ENCODE measurements at places on chromosomes 11 and 22.

- no peak for DNase-seq
Observed at GRCh38 chr11:120180551-120181232, 30.1 kb upstream of the OAF start.

GRCh38 chr22:48039326-48039725, 1276.9 kb downstream of the TBC1D22A start:
- DNase-seq: no peak

DNA sequence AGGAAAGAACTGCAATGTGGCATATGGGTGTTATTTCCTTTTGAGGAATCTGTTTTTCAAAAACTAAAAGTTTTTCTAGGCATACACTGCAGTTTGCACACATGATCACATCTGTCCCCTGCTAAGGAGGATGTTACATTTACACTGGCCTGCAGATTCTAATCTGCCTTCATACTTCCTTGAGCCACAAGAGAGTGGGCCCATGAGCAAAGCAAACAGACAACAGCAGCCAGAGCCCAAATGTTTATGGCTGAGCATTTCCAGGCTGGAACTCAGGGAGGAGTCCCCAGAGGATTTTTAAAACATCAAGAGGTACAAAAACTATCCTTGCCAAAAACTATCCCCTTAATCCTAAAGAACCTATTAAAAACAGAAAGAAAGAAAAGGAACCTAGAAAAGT, 117.2 kb upstream of the MTNR1B start:
- no peak for DNase-seq

- DNase-seq: no peak
Observed at GRCh38 chr11:122230385-122230755, 114.4 kb upstream of the BLID start.

GRCh38 chr22:31230871-31231621, 18.9 kb downstream of the LIMK2 start:
- DNase-seq: peak; percentile 16

- DNase-seq: peak; percentile 44
Observed at GRCh38 chr11:63813563-63814382, 517 bp downstream of the SPINDOC start.

DNA sequence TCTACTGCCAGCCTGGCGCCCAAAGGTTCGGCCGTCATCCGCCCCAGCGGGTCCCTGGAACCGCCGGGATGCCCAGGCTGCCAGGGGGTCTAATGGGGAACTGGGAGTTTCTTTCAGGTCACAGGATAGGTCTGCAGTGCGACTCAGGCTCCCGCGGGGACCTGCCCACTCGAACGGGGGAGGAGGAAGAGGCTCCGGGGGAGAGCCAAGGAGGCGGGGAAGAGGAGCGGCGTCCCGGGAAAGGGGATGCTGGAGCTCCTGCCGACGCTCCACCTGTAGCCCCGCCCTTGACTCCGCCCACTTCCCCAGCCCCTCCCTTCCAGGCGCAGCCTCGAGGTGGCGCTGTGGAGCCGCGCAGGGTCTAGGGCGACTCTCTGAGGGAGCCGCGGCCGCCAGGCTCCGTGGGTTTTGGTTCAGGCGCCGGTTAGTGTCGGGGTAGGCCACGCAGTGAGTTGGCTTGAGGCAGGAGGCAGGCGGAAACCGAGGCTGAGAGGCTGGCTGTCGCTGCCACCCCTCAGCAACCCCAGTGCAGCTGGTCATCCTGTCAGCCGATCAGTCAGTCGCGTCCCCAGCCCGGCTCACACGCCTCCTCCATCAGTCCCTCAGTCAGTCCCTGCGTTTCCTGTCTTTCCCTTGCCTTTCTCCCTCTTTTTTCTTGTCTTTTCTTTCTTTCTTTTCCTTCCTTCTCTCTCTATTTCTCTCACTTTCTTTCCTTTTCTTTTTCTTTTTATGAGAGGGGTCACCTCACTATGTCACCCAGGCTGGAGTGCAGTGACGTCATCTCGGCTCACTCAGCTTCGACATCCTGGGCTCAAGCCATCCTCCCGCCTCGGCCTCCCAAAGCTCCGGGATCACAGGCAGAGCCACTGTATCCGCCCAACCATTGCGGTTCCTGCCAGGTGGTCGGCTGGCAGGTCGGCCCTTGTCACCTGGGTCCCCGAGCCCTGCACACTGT, 26.4 kb downstream of the YWHAH start:
- DNase-seq: peak; percentile 90

DNA sequence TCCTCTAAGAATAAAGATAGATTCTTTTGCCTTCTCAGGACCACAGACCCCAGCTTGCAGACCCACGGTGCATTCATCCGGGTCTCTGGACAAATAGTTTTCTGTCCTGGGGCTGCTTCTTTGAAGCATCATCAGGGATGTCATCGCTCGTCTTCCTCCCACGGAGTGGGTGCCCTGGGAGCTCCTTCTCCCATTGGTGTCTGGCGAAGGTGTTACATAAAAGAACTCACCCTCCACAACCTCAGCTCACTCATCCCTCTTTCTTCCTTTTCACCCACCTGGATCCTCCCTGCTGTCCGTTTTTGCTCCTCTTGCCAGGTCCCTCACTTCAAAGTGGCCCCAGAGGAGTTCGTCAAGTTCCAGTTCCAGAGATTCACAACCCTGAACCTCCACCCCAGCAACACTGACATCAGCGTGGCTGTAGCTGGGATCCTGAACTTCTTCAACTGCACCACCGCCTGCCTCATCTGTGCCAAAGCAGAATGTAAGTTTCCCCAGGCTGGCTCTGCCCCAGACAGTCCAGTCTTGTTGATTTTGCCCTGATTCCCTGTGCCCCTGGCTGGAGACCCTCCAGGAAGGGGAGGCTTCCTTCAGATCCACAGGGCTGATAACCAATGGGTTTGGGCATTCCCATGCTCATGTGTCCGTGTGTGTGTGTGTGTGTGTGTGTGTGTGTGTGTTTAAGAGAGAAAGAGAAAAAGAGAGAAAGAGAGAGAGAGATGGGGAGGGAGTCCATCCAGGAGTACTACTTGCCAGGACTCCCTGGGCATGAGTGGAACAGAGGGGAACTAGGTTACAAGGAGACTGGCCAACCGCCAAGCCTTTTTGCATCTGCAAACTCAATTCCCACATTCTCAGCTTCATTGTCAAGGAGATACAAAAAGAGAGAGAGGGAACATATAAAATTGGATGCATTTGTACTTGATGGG, 204.2 kb upstream of the TBCEL start:
- DNase-seq: no peak

GRCh38 chr11:105236664-105237063, 97.1 kb upstream of the CARD18 start:
- no peak for DNase-seq

- DNase-seq: no peak
Observed at GRCh38 chr22:26593763-26594162, 3.8 kb upstream of the TPST2 start.
